ENCODE measurements at places on chromosomes 2 and 18.
A peak's percentile ranks its signal among the peaks of the same experiment; 100 is the strongest.

GRCh38 chr2:98911376-98912154 is 24.5 kb downstream of the CRACDL start:
- no peak for DNase-seq

- no peak for DNase-seq
Measured at GRCh38 chr2:30934066-30934465, 126.8 kb upstream of the CAPN13 start.

- no peak for DNase-seq
Measured at GRCh38 chr18:14921547-14921946, 173.6 kb downstream of the ANKRD30B start.

- no peak for DNase-seq
Measured at GRCh38 chr18:7237673-7238272, 6.9 kb downstream of the LRRC30 start.

- no peak for DNase-seq
Measured at GRCh38 chr2:37390777-37391176, 46.3 kb downstream of the QPCT start.

DNA sequence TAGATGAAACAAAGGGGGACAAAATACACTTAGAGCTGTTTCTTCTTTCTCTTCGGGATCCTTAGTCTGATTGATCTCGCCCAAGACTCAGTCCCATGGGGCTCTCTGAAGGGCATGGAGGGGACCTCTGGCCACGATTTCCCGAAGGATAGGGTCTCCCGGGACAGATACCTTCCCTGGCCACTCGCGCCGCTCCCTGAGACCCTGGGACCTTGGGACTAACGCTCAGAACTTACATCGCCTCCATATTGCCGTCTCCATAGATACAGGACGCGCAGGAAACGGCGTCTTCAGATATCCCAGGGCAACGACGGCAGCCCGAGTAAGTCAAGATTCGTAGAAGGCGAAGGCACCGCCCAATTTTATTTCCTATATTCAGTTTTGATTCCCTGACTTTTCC is at the start of gene CFAP65:
Gene CFAP65 (minus strand): TSS at position 265 of the 400 bp plus-strand sequence. CDS start 2,468 bp downstream, outside the sequence.
- DNase-seq: peak; percentile 54

DNA sequence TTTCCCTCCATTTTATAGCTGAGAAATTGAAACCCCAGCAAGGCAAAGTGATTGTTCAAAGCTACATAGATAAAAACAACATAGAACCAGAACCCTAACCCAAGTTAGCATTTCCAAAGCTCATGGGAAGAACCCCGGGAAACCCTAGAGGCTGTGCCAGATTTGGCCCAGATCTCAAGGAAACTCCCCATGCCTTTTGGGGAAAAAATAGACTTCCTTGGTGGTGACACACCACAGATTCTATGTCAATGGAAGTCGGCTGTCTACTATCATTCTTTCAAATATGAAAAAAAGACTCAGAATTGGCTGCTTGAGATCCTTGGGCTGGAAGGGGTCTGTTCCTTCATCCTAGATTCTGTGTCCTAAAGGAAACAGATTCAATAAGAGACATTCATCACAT is 8.4 kb downstream of the COL6A3 start:
- no peak for DNase-seq

GRCh38 chr18:54223568-54224241 is 764 bp downstream of the MBD2 start:
- DNase-seq: peak; percentile 69

DNA sequence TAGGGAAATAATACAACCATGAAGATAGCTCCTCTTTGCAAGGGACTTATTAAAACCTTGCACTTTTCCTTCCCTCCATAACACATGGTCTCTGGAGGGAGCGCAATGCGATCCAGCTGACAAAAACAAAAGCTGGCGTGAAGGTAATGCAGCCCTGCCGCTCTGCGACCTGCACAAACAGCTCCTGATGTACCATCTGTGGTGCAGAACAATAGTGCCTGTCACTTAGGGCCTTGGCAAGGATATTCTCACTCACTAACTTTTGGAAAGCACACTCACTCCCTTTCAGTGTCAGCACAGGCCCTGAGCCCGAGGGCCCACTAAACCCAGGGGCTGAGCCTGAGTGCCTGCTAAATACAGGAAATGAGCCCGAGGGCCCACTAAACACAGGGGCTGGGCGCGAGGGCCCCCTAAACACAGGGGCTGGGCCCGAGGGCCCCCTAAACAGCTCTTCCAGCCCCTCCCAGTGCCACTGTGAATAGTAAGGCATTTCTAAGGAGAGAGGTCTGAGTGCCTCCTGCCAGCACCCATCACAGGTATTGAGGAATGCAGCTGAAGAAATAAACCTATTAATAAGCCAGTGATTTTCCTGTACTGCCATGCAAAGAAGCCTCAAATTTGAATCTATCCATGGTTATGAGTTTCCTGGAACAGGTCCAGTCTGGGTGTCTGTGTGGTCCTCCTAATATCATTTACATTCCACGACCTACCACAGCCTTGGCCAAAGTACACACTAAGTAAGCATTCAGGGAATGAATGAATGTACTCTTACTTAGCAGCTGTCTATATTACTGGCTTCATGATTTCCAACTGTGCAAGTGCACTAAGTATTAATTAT is 9.3 kb downstream of the L3MBTL4 start:
- DNase-seq: no peak

- no peak for DNase-seq
Measured at GRCh38 chr2:212042562-212042961, 496.0 kb downstream of the ERBB4 start.

GRCh38 chr2:232761301-232761907 is 15.0 kb downstream of the KCNJ13 start:
- DNase-seq: peak; percentile 29

DNA sequence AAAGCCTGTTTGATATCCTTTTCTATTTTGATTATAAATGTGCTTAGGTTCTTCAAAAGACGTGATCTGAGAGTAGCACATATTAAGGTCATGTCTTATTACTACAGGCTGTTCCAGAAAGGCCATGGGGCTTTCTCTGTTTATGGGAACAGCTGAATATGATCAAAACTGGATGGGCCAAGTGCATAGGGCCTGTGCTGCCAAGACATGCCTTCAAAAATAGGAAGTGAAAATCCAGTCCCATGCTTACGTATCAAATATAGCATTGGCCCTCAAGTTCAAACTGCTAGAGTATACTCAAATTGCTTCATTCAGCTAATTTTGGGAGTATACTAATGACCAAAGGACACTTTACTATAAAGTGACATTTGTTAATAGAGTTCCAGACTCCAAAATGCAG is 24.1 kb downstream of the SLC25A52 start:
- no peak for DNase-seq

- DNase-seq: no peak
Measured at GRCh38 chr2:129782633-129782990, 196.9 kb upstream of the RAB6C start.

GRCh38 chr2:132671151-132671835 is 1.3 kb upstream of the LYPD1 start:
- DNase-seq: peak; percentile 22

- DNase-seq: no peak
Measured at GRCh38 chr18:47490882-47491281, 239.4 kb upstream of the SKOR2 start.

DNA sequence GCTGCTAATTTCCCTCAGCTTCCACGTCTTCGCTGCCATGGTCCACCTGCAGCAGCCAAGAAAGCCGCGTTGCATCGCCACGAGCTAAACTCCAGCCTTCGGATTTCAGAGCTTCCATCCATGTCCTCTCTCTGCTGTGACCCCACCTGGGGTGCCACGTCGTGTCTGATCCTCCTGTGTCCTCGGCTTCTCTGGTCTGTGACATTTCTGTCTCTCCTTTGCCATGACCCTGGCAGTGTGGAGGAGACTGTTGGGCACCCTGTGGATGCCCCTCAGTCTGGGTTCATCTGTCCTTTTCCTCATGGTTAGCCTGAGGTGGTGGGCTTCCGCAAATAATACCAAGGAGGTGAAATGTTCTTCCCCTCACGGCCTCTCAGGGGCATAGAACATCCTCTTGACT is 106.8 kb downstream of the RTP5 start:
- DNase-seq: no peak

DNA sequence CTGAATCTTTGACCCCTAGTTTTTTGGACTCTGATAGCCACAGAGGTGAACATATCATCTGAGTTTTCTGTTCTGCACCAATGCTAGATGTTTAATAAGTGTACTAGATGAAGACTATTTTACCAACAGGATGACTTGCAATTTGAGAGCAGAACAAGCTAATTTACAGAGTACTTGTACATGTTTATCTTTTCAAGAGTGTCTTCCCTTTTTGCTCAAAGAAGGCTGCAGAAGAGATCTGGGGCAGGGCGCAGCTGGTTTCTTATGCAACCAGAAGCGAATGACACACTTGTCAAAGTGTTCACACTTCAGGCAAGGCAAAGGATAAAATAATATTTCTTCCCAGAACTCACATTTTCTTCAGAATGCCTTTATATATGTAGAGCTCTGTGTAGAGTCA is 86.0 kb downstream of the VWA3B start:
- DNase-seq: no peak

- DNase-seq: no peak
Measured at GRCh38 chr2:95240091-95240490, 32.8 kb downstream of the ZNF892 start.

GRCh38 chr2:158487419-158487818 is 30.7 kb downstream of the PKP4 start:
- no peak for DNase-seq

GRCh38 chr18:50518787-50519546 is 40.9 kb upstream of the MAPK4 start:
- DNase-seq: no peak

DNA sequence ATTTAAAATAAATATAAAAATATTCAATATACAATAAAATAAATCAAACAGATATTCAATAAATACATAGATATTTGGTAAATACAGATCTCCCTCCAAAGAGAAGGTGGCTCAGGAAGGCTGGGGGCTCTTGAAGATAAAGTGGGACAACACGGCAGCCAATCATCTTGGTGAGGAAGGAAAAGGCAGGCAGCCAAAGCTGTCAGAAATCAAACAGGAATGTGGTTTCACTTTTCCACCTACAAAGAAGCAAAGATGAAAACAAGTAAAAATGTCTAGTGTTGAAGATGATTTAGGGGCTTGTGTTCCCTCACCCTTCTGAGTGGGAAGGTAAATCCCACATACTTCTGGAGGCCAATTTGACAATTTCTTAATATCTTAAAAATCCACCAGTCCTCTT is 85.7 kb downstream of the B3GNT2 start:
- no peak for DNase-seq

- no peak for DNase-seq
Measured at GRCh38 chr2:181959508-181959907, 26.1 kb upstream of the PPP1R1C start.

DNA sequence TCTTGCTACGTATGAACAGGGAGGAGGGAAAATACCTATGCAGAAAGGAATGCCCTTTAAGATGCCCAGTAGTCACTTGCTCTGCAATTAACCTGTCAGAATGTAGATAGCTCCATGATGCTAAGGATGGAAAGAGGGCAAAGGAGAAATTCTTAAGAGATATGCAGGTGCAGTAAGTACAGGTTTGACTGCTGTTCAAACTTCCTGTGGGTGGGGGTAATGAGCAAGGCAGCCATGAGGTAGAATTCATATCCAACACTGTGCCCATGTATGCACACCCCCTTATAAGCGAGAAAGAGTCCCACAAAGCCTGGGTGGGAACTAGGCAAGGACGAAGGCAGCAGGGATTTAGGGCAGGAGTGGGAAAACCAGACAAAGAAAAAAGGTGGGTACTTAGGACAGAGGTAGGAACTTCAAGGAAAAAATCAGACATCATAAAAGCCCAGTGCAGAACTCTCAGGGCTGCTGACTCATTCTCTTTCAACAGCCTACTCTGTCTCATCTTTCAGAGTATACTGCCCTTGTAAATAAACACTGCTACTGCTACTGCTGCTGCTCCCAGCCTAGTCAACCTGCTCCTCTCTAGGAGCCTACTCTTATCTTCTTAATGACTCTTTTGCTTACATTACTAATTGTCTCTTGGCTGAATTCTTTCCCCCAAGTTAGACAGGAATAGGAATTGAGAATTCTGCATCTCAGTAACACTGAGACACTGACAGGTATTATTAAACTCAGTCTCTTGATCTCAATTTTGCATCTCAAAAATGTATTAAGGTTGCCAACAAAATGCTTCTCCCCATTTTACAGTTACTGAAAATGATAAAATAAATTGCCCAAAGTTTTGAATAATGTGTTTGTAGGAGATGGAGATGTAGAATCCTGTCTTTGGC is 189.0 kb downstream of the PTH2R start:
- DNase-seq: no peak

GRCh38 chr2:96584017-96584416 is 47.5 kb downstream of the ARID5A start:
- DNase-seq: no peak

DNA sequence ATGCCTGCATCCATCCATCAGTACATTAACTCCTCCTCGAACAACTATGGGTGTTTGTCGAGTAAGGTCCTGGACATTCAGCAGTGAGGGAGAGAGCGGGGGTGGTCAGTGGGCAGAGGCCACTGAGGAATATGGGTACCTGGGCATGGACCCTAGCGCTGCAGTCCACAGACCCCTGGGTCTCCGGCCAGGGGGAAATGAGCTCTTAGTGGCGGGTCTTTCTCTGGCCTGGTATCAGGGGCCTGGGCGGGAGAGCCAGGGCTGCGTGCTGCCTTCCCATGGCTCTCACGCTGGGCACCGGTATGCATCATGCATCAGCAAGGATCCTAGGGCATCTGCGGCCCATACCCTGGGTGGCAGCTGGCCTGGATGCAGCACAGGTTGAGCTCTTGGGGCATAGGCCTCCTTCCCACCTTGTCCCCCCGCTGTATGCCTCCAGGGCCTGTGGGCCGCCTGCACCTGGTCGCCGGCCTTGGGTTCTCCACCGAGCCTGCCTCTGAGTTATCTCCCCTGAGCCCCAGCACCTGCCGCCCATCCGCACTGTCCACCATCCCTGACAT is 1.3 kb upstream of the MOCOS start:
- DNase-seq: no peak

GRCh38 chr2:85933753-85934594 is 45.2 kb upstream of the ST3GAL5 start:
- no peak for DNase-seq

- DNase-seq: no peak
Measured at GRCh38 chr18:3645384-3646156, 195.6 kb downstream of the TGIF1 start.

DNA sequence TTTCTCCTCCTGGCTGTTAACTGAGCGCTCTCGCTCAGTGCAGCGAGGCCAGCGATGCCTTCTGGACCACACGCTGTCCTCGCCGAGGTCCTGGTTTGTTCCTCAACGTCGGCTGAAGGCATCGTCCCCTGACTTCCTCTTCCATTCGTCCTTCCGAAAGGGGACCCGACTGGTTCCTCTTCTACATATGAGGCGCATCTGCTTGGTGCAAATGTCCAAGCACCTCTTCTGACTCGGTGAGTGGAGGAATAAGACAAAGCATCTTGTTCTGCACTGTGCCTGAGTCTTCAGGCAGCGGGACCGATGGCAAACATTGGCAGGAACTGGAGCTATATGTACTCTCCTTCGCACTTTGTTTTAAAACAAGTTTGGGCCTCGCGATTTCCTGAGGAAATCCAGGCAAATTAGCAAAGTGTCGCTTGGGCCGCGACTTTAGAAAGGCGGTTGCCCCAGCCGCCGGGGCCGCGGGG is 621 bp upstream of the KCNS3 start:
- no peak for DNase-seq

- no peak for DNase-seq
Measured at GRCh38 chr2:71602115-71602495, 148.7 kb downstream of the DYSF start.
